Activated CD8-positive, alpha-beta memory T cell treated with anti-CD3 and anti-CD28 coated beads for 4 hours (primary cell): ENCODE measurements at places on chromosomes 16 and 17.
A peak's percentile ranks its signal among the peaks of the same experiment; 100 is the strongest.

- no peak for DNase-seq
These were observed 35.3 kb upstream of the HELZ start for GRCh38 chr17:67280279-67280678.

DNA sequence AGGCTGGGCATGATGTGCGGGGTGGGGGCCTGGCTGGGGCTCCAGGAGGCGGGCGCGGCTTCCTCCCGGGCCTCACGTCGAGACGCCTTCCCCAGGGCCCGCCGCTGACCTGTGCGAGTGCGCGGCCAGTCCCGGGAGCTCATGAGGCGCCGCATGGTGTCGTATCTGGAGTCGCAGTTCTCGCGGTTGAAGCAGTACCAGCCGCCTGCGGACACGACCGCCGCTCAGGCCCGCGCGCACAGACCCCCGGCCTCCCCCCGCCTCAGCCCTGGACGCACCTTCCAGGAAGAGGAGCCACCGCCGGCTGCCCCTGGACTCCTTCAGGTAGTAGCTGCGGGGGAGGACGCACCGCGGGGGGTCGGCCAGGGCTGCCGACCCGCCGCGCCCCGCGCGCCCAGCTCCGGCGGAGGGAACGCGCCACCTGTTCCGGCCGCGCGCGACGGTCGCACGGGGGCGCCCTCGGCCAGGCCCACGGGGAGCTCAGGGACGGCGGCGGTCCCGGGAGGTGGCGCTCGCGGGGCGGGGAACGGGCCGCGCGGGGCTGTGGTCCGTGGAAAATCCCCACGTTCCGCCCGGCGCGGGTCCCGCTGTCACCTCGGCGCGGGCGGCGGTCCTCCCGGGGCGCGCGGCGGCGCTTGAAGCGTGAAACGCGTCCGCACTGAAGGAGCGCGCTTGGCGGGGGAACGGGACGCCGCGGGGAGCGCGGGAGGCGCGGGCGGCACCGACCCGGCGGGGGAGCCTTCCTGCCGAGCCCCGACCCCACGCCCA lies 1.4 kb downstream of the NOTUM start:
- peak; percentile 61 for DNase-seq

DNA sequence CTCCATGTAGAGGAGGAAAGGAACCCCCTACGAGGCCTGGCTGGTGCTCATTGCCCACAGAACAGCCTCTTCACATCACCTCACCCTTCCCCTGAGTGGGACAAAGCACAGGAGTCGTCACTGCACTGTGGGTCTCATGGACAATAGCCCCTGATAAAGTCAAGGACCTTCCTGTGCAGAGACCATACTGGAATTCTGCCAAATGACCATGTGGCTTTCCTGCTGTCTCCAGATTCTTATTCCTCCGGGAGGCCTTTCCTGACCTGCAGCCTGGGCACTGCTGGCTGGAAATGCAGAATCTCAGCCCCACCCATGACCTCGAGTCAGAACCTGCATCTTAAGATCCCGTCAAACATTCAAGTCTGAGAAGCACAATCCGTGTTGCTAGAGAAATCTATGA lies 60.5 kb upstream of the ERN1 start:
- DNase-seq = no peak

- DNase-seq = no peak
These were observed 139.6 kb upstream of the FAM20A start for GRCh38 chr17:68740555-68741447.

GRCh38 chr17:50785946-50786570 lies 18.7 kb upstream of the ANKRD40CL start:
- DNase-seq = no peak

GRCh38 chr17:81193470-81194224 lies 27.6 kb upstream of the AATK start:
- no peak for DNase-seq

DNA sequence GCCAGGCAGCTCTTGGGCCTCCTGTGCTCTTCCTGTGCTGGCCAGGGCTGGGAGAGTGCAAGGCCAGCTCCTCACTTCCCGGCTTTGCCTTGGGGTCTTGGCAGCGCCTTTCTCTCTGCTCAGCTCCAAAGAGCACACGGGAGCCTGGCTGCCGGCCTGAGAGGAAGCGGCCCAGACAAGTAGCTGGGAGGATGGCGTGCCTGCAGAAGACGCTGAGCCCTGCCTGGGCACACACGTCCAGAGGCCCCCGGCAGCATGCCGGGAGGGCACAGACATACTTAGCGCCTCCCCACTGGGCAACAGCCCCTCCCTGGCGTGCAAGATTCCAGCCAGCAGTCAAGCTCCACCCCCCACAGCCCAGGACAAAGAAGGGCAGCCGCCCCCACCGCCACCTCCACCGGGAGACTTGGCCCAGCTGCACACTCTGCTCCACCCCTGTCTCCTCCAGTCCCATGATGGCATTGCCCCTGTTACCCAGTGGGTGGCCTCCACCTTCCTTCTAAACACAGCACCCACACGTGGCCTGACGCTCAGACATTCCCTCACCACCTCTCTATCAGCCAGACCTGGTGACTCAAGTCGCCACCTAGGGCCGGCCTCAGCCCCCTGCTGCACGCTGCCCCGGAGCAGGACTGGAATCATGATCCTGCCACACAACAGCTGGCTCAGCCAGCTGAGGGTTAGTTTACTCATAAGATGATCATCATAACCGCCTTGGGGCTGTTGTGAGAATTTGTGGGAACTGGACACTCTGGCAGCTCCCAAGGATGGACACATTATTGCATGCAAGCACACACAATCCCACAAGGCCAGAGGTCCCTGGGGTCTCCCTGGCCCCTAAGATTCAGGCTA lies 12.4 kb downstream of the SGCA start:
- DNase-seq = peak; percentile 15

GRCh38 chr17:3636908-3637373 lies 381 bp downstream of the CTNS start:
- DNase-seq = no peak

DNA sequence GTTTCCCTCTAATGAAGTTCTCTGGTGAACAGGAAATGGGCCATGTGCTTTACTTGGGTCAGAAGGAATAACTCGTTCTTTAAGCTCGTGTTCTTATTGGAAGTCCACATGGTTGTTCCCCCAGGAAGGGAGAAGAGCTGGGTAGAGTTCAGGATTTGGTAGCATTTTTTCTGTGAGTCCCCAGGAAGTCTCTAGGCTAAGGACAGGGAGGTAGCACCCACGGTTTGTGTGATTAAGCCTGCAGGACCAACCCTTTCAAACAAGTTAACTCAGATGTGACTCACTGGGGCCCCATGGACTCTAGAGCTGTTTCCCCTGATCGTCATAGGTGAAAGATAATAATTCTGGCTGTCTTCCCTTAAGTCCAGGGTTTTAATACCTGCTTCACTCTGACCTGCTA lies 16.4 kb downstream of the SAP30BP start:
- no peak for DNase-seq

DNA sequence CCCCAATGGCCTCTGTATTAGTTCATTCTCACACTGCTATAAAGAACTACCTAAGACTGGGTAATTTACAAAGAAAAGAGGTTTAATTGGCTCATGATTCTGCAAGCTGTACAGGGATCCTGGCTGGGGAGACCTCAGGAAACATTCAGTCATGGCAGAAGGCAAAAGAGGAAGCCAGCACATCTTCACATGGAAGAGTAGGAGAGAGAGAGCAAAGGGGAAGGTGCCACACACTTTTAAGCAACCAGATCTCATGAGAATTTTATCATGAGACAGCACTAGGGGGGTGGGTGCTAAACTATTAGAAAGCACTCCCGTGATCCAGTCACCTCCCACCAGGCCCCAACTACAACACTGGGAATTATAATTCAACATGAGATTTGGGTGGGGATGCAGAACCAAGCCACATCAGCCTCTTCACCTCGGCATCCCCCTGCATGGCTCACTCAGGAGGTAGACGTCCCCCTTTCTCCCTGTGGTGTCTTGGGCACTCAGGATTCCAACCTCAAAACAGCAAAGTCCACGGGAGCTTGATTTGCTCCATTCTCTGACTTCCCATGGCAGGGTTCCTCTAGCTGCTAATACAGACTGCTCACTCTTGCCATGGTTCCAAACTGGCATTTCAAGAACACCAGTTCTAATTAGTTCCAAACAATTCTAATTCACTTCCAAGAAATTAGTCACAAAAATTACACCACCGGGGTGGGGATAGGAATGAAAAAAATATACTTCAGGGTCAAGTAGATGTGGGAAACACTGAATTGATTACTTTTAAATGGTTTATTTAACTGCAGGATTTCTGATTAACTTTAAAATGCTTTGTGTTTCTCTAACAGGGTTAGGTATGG lies 203.8 kb upstream of the HSBP1 start:
- no peak for DNase-seq

DNA sequence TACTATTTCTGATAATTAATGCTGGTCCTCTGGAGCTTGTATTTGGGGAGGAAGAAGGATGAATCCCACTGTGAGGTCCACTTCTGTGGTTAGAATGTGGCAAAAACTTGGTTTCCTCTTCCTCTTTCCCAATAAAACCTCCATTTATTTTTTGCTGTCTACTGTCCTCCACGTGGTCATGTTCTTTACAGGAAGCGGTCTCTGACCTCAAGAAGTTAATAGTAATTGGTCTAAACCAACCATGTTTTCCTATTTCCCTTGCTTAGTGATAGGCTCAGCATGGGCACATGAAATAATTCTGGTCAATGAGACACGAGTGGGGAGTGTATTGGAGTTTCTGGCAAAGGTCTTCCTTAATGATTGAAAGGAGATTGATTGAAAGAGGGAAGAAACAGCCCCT lies 33.9 kb downstream of the CHP2 start:
- DNase-seq = no peak

DNA sequence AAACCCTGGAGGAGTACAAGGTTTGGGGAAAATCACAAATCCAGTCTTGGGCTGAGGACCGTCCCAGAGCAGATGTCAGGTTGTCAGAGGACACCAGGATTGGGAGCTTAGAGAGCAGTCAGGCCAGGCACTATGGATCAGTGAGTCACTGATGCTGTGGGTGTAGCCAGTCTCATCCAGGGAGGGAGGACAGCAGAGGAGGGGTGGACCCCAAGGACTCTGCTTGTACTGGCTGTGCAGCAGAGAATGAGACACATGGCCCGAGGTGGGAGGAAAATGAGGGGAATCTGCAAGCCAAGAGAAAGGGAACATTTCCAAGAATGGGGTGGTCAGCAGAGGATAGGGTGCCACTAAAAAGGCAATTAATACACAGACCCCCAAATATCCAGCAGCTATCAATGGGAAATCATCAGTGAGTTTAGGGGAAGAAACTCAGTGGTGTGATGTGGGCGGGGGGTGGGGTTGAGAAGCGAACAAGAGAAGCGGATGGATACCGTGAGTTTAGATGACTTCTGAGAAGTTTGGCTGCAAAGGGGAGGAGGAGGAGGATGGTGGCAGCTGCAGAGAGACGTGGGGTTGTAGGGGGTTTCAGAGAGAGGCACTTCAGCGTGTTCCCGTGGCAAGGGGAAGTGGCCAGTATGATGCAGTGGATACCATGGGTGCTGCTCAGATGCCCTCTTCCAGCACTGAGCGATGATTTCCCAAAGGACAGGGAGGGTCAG lies 43.9 kb downstream of the ARHGAP27 start:
- DNase-seq = no peak

DNA sequence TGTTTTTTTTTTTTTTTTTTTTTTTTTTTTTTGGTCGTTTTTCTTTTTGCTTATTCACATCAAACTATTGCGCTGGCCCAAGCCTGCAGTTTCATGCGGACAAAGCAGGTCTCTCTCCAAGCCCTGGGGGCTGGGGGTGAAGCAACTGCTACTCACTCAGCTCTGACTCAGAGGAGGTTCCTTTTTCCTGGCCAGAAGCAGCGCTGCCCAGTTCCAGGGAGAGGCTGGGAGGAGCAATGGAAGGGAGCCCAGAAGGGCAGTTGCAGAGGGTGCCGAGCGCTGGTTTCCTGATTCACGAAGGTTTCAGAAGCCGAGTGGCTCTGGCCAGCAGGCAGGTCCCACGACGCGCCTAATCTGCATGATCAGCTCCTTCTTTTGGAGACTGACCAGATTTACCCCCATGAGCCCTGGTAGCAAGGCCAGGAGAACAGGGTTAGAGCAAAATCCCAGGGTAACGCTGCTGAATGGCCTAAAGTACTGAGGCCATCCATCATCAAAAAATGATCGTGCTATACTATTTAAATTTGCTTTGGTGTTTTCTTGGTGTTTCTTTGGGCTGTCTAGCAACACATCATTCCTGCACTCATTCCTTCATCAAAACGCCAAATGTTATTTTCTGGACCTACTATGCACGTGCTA lies 144.7 kb upstream of the SOX9 start:
- no peak for DNase-seq

DNA sequence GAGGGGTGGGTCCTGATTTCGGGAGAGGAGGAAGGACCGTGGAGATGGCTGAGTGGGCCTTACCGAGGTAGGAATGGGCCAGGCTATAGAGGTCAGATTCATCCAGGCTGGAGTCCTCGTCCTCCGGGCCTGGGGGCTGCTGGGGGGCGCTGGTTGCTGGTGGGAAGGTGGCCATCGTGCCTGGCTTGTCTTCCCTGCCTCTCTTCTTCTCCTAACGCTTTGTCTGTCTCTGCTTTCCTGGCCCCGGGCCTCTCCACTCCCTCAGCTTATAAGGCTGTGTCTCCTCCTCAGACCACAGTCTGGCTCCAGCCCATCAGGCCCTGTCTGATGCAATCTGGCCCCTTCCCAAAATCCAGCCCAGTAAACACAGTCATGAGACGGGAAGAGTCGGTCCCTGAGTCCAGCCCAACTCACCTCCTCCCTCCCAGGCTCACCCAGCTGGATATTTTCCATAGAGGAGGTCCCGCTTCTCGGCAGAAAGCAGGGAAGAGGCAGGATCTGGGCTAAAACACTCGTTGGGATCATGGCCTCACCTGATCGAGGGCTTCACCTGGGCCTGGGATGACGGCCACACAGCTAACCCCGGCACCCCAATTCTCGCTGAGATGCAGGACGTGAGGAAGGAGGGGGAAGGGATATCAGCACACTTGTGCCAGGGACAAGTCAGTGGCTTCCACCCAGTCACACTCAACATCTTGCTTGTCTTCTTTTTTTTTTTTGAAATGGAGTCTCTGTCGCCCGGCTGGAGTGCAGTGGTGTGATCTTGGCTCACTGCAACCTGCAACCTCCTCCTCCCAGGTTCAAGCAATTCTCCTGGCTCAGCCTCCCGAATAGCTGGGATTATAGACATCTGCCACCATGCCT lies at the start of gene NUPR1:
Gene NUPR1, minus strand, starts transcription at position 242 of the 864 bp plus-strand sequence. Its CDS starts 67 bp downstream, at position 175.
- DNase-seq = no peak

DNA sequence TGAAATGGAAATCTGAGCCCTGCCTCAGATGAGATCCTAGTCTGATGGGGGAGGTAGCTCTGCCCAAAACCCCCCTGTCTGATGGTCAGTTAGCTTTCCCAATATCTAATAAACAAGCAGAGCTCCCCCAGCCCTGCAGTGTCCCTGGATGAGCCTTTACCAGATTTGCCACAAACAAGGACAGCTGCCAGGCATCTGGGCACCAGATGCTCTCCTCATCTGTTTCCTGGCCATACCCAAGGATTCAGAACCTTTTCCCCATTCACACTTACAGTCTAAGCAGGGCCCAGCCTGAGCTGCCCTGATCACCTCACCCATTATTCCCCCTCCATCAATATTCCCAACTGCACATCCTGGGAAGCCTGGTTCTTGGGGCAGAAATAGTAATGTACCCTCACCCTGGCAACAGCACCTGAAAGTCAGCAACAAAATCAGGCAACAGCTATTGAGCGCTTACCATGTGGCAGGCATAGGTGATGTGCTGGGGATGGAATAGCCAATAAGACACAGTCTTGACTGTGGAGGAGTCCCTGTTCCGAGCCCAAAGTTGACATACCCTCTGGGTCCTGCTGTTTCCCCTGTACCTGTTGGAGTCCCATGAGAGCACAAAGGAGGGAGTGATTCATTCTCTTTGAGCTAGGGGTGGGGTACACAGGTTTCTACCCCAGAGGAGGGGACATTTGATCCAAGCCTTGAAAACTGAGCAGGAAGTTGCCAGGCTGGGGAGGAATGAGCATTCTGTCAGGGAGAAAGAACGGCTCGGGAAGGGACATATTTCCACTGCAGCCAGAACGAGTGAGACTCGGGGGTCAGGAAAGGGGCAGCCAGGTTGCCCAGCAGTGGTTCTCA lies 147.4 kb downstream of the TMEM132E start:
- DNase-seq = no peak
